ENCODE measurements at places on chromosomes 3 and 15.

GRCh38 chr3:73954506-73954905 is 329.8 kb upstream of the PDZRN3 start:
- no peak for DNase-seq

- no peak for DNase-seq
Observed at GRCh38 chr15:49315391-49315823, 107.6 kb upstream of the FGF7 start.

DNA sequence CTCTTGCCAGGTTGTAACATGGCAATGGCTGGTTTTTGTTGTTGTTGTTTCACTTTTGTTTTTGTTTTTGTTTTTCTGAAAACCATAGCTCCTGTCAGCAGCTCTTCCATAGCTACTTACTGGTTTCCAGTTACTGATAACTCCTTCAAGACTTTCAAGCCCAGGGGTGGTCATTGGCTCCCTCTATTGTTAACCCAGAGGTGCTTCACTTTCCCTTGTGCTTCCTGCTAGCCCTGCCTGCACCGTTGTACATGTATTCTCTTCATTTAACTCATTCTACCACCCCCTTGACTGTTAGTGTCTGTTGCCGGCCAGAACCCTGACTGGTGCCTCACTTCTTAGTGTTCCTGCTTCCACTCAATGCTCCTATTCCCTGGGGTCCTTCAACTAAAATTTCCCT is 4.2 kb upstream of the TRAT1 start:
- DNase-seq = no peak

DNA sequence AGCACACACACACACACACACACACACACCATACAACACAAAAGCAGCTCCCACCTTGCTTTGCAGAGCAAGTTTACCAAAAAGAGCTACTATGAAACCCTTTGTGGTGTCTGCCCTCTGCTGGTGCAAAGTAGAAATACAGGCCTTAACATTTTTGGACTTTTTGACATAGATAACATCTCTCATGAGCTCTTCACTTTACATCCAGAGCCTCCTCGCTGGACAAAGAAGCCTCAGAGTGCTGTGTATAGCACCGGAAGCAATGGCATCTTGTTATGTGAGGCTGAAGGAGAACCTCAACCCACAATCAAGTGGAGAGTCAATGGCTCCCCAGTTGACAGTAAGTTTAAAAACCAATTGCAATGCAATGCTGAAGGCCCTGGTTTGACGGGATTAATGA is 157.9 kb downstream of the CHL1 start:
- DNase-seq = peak; percentile 39

DNA sequence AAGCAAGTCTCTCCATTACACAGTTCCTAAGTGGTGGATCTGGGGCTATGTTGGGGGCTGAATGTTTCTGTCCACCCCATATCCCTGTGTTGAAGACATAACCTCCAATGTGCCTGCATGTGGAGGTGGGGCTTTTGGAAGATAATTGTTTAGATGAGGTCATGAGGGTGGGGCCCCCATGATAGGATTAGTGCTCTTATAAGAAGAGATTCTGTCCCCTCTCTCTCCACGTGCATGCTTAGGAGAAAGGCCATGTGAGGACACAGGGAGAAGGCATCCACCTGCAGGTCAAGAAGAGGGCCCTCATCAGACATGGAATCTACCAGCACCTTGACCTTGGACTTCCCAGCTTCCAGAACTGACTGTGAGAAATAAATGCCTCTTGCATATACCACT is 231.0 kb upstream of the CHRNA7 start:
- no peak for DNase-seq

- DNase-seq = no peak
Observed at GRCh38 chr3:156160647-156161046, 40.3 kb downstream of the KCNAB1 start.

DNA sequence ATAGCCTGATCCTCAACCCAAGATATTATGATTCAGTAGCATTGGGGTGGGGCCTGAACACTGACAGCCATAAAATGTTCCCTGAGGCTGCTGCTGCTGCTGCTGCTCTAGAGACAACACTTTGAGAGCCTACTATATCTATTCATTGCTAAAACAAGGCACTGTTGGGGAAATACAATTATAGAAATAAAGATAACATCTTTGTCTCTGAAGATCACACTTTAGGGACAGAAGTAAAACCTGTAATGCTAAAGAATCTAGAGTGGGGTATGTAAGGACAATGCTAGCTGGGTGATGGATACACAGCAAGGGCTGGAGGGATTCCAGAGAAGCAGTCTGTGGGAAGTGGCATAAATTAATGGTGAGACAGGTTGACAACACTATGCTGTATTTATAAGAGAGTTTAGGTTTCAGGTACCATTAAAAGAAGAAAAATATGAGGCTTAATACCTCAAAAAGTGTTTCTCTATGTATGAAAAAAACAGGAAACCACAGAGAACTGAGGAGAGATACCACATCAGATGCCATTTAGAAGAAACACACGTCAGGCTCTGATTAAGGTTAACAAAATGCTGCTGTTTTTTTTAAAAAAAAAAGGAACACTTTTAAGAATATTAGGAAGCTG is 115.9 kb downstream of the CBLB start:
- no peak for DNase-seq

DNA sequence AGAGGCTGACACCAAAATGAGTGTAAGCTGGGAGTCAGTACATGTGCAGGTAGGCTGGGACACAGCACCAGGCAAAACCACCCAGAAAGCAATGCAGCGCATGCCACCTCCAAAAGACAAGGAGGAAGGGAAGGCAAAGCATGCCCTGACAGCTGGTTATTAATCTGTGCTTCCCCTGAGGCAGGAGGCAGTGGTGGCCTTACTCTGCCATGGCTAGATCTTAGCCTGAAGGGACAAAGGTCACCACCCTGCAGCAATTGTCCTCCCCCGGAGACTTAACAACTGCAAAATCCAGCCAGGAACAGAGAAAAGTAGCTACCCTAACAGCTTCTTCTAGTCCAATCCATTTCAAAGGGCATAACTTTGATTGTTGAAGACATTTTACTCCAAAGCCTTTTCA is 73.7 kb downstream of the PLD1 start:
- DNase-seq = no peak

DNA sequence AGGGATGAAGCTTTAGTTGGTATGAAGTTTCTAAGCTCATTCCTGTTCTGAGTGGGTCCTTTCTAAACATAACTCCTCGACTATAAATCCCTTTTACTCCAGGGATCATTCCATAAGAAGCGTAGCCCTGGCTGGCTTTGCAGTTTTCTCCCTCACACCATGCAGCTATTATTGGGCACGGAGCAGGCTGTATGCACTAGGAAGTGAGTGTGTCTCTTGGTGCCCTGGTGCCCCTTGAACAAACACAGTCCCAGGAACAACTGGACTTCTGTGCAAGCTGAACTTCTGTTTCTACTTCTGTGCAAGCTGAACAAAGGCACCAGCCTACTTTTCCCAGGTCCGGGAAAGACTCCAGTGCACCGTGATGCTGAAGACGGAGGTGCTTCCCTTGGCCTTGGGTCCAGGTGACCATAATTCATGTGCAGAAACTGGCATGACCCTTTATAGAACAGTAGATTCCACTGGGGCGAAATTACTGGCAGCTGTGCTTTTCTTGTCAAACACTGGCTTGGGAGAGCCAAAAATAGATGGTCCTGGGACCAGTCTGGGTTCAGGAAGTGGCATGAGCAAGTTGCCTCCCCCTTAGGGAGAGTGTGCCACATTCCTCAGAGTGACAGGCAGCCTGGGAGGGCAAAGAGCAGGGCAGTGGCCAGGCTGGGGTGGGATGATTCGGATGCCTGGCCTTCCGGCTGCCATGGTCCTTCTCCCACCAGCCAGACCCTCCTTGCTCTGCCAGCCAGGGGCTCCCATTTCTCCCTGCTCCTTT is 127.2 kb downstream of the SLCO3A1 start:
- no peak for DNase-seq

- peak; percentile 33 for DNase-seq
Observed at GRCh38 chr15:57218826-57219576, 157.3 kb upstream of the CGNL1 start.

DNA sequence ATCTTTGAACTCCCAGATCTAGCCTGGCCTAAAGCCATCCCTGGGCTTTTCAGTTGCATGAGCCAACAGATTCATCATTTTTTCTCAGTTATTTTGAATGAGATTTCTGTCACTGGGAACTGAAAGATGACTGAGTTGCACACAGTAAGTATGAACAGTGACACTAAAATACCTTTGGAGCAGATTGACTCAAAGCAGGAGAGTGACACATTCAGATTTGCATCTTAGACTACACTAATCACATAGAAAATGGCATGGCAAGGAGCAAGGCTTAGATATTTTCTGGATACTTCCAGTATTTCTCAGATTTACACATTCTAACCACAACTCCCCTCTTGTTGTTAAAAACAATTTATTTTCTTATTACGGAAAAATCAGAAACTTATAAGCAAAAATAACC is 32.8 kb downstream of the SEC62 start:
- DNase-seq = no peak

GRCh38 chr3:12345141-12345561 is 56.3 kb downstream of the PPARG start:
- no peak for DNase-seq

GRCh38 chr3:33071181-33071580 is 25.8 kb downstream of the GLB1 start:
- no peak for DNase-seq

GRCh38 chr3:180973543-180973942 is 16.0 kb downstream of the DNAJC19 start:
- DNase-seq = no peak

GRCh38 chr15:91873138-91873536 is 19.6 kb downstream of the SLCO3A1 start:
- no peak for DNase-seq

GRCh38 chr15:98174286-98174685 is 213.8 kb downstream of the ARRDC4 start:
- no peak for DNase-seq

GRCh38 chr3:197882586-197882985 is 67.4 kb upstream of the RPL35A start:
- no peak for DNase-seq

DNA sequence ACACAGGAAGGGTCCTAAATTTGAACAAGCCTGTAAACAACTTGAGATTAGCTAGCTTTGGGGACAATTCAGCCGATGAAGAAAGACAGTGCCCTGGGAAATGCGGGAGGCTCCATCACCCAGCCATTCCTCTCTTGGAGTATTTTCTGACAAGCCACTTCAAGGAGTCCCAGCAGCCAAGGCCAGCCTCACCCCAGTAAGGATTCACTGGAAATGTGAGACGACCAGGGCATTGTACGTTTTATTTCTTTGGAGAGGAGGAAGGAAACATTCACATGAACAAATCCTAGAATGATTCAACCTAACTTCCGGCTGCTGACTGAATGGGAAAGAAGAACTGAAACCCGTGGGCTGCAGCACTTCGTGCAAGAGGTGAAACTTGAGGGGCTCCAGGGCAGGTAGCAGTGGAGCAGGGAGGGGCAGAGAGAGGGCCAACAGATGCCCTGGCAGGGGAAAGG is 116.4 kb upstream of the ARHGEF3 start:
- no peak for DNase-seq

- DNase-seq = no peak
Observed at GRCh38 chr15:65344214-65344913, 33.4 kb downstream of the IGDCC3 start.

DNA sequence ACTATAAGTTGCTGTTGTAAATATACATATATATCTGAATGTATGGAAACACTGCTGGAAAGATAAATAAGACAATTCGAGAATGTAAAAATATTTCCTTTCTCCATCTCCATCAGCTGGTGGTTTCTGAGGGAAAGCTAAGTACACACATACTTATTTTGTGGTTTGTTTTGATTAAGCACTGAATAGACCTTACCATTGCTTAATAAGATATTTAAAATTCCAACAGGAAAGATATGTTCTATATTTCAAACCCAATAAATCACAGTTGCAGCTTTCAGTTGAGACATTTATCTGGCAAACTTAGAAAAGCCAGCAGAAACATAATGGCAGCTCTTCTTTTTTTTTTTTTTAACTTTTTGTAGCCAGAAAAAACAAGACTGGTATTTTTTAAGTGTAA is 160.4 kb downstream of the VGLL3 start:
- no peak for DNase-seq

DNA sequence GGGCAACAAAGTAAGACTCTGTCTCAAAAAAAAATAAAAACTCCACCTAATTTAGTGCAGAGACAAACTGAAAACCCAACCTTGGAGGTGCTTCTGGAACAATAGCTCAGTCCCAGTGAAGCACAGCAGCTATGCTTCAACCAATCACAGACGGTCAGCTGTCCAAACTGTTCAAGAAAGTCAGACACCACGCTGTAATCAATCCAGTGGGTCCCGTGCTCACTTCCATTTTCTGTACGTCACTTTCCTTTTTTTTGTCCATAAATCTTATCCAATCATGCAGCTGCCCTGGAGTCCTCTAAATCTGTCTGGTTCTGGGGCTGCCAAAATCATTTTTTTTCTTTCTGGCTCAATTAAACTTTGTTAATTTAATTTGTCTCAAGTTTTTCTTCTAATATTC is 93.6 kb upstream of the FAM174B start:
- DNase-seq = no peak

DNA sequence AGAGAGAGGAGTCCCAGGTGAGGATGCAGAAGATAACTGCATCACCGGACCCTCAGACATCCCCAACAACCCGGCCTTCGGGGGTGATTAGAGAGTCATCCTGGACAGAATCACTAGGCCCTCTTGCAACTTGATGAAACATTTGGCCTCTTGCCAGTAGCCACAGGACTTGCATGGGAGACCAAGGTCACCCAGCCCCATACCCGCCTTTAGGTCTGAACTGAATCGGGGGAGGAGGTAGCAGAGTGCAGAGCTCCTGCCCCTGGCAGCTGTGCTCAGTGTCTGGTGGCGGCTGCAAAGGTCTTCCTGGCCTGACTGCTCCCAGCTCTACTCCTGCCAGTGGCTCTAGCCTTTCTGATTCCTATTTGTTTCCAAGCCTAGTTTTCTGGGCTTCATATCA is 12.4 kb downstream of the PIF1 start:
- DNase-seq = no peak

GRCh38 chr3:151866711-151867410 is 6.6 kb upstream of the SUCNR1 start:
- no peak for DNase-seq

GRCh38 chr3:13192471-13193213 is 119.4 kb upstream of the IQSEC1 start:
- no peak for DNase-seq

GRCh38 chr3:25117005-25117593 is 311.0 kb upstream of the RARB start:
- no peak for DNase-seq

DNA sequence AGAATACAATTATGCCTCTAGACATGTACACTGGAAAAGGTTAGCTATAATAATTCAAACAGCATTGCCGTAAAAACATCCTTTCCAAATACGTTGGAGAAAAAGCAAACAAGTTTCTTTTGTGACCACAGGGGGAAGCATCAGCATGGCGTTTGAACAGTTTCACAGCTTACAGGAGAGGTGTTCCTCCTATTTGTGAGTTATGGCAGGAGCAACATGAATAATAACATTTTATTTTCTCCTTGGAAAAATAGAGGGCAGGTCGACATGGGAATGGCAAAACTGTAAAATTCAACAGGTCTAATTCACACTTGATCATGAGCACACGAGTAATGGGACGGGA is 39.7 kb upstream of the GADL1 start:
- peak; percentile 7 for DNase-seq
